Esophagus (tissue), 2 donors: ENCODE measurements at places on chromosomes 3 and 15. TPM values are rescaled to one million over a fixed set of nuclear protein-coding genes. Genes with fewer than 3 reads are reported as not detected.

Gene RTF1
- polyA plus RNA-seq: 12.2 TPM

Gene ACTRT3
- polyA plus RNA-seq: 0.31 TPM

Gene SLC24A5
- not detected for polyA plus RNA-seq

Gene FBLN2
- polyA plus RNA-seq: 2.7 TPM

Gene FGF7
- 2.7 TPM for polyA plus RNA-seq

Gene IMPG2
- polyA plus RNA-seq: 0.02 TPM

Gene FBXO40
- not detected for polyA plus RNA-seq

Gene ADAMTS17
- 6.9 TPM for polyA plus RNA-seq

Gene KBTBD13
- not detected for polyA plus RNA-seq

Gene C2CD4A
- polyA plus RNA-seq: 0.13 TPM

Gene SIDT1
- polyA plus RNA-seq: 1.0 TPM

Gene SLCO2A1
- 4.9 TPM for polyA plus RNA-seq

Gene SLC28A1
- polyA plus RNA-seq: 0.08 TPM

Gene TMEM207
- polyA plus RNA-seq: not detected

Gene C3orf49
- not detected for polyA plus RNA-seq

Gene ECE2
- not detected for polyA plus RNA-seq

Gene ZNF662
- 2.5 TPM for polyA plus RNA-seq

Gene SEC62
- 23.5 TPM for polyA plus RNA-seq

Gene BHLHE40
- polyA plus RNA-seq: 84.0 TPM

Gene BUB1B
- 4.3 TPM for polyA plus RNA-seq

Gene PODXL2
- 2.5 TPM for polyA plus RNA-seq

Gene SAMD7
- polyA plus RNA-seq: not detected

Gene ZPLD1
- not detected for polyA plus RNA-seq

Gene SSUH2
- polyA plus RNA-seq: 0.51 TPM

Gene VIPR1
- polyA plus RNA-seq: 3.6 TPM

Gene RBMS3
- polyA plus RNA-seq: 1.1 TPM

Gene RAB7A
- polyA plus RNA-seq: 137 TPM

Gene CCRL2
- 0.29 TPM for polyA plus RNA-seq

Gene ALDH1A2
- 0.27 TPM for polyA plus RNA-seq

Gene ARGFX
- not detected for polyA plus RNA-seq

Gene CIB2
- polyA plus RNA-seq: 2.6 TPM

Gene PIF1
- 9.2 TPM for polyA plus RNA-seq

Gene RAB6B
- polyA plus RNA-seq: 0.57 TPM

Gene DISP2
- polyA plus RNA-seq: 0.33 TPM
